ENCODE measurements at places on chromosomes 13 and 19.

DNA sequence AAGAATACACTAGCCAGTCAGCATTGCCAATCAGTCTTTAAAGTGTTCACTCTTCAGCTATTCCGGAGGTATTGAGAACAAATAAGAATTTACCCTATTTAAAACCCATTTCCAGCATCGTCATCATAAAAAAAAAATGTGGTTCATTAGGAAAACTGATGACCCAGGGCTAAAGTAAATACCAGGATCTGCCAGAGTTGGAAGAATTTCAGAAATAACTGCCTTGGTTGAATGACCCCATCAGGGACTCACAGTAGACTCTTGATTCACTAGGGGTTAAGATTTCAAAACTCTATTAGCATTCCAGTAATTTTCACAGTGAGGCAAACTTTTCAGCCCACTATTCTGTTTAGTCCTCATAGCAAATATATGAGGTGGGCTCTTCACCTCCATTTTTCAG, 377.0 kb downstream of the ITGBL1 start:
- DNase-seq: no peak

GRCh38 chr13:30022796-30023195, 172.4 kb upstream of the UBL3 start:
- DNase-seq: no peak

DNA sequence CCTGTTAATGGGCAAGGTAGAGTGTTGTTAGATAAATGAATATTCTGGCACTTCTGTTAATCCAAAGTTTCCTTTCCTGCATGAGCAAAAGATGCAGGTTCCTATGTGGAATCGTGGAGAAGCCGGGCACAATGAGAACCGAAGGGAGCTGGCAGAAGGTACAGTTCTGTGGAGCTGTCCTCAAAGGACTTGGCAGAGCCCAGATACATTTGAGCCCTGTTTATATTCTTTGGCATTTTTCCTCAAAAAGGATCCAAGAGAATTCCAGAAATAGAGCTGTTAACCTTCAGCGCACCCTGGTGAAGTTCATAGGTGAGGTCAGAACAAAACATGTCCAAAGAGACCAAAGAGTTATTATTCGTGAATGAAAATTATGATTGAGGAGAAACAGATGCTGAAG, 4.0 kb upstream of the DLEU7 start:
- DNase-seq: no peak

- no peak for DNase-seq
Measured at GRCh38 chr19:28542394-28543243, 670.3 kb downstream of the UQCRFS1 start.

DNA sequence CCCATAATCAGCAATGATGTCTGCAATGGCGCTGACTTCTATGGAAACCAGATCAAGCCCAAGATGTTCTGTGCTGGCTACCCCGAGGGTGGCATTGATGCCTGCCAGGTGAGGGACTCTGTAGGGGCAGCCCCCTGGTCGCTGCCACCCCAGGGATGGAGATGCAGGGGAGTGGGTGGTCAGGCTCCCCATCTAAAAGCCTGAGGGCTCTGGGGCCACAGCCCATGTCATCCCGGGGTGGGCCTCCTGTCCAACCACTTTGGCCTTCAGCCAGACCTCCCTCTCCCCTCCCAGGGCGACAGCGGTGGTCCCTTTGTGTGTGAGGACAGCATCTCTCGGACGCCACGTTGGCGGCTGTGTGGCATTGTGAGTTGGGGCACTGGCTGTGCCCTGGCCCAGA, 24.1 kb downstream of the HPN start:
- DNase-seq: no peak

- DNase-seq: no peak
Measured at GRCh38 chr13:114056205-114057013, 76.0 kb downstream of the RASA3 start.

GRCh38 chr19:15101479-15102082, 5.6 kb upstream of the SYDE1 start:
- no peak for DNase-seq

DNA sequence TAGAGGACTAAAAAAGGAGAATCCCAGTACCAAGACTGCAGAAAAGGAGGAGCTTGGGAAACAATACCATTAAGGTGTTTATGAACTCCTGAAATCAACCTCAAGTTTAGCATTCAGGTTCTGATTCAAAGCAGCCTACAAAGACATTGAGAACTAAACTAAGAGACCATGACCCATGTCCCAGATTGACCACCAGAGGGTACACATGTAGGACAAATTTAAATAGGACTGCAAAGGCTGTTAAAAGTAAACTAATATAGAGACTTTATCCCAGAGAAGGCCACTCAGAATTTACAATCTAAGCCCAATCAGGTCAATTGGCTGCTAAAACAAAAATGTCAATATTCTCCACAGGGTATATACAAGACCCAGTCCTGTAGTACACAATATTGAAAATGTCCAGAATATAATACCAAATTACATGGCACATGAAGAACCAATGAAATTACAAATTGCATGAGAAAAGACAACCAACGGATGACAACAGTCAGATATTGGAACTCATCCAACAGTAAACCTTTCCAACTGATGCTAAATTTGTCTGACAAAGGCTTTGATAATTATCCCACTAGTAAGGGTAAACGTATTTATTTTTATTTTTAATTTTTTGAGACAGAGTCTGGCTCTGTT, 682.4 kb downstream of the UQCRFS1 start:
- no peak for DNase-seq

DNA sequence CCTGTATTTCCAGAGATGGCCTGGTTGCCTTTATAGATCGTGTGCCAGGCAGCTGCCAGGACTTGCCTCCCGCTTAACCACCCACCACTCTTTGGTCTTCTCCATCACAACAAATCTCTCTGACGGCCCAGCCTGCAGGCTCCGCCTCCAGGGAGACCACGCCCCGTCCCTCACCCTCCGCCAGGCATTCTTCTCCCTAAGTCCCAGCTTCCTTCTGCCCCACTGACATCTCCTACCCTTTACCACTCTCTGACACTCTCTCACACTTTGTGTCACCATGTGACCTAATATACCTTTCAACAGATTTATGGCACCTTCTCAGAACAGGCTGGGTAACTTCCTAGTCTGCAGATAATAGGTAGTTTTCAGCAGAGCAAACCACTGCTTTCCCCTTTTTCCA, 95.1 kb downstream of the CAB39L start:
- DNase-seq: no peak

GRCh38 chr19:5112681-5113575, 144.0 kb downstream of the KDM4B start:
- no peak for DNase-seq

DNA sequence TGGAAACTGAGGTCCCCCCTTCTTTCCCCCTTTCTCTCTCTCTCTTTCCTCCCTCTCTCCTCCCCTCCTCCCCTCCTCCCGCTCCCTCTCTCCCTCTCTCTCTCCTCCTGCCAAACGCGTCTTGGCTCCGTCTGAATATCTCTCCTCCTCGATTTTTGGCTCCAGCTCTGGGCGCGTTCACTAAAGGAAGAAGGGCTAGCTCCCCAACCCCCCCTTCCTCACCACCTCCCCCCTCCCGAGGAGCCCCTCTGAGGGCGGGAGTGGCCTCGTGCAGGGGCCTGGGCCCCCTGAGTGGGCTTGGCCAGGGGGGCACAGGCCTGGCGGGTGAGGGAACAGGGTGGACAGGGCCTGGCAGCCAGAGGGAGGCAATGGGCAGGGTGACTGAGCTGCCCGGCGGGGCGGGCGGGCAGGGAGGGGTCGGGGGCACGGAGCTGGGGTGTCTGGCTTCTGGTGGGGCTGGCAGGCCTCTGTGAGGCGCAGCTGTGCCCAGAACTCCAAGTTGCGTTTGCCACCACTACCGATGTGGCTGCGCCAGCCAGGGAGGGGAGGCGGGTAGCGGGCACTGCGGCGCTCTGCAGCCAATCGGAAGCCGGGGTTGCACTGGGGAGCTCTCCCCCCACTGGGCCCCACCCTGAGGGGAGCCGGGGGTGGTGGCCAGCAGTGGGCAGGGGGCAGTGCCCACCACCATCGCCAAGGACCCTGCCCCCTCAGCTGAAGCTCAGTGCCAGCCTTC, 7.1 kb downstream of the NFIX start:
- DNase-seq: no peak

GRCh38 chr13:31775148-31775547, 35.8 kb downstream of the RXFP2 start:
- no peak for DNase-seq

DNA sequence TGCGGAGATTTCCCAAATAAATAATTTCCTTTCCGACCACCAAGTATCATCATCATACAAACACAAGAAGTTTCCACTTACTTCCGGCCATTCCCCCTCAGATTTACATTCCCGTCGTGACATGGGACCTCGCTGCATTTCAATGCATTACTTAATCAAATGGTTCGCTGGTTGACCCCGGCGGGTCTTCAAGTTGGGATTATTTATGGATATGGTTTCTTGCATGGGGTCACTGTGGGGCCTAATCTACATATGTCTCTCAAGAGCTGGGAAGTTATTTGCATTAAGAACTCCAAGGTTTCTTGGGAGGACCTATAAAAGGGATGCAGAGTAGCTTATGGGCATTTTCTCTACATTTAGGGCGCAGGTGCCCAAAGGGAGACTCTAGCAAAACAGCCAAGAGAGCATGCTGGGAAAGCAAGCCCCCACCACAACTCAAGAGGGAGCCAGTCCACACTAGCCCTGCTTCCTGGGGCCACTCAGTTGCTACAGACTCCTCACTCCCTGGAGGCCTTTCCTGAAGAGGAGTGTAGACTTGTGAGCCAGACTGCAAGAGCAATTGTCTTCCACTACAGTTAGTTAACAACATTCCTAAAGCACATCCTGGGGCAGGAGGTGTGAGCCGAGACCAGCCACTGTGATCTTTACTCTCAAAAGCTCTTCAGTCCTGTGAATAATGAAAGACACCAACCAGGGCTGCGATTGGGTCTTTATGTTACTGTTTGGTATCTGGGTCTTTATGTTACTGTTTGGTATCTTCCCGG, 125.3 kb downstream of the KATNAL1 start:
- DNase-seq: no peak

- no peak for DNase-seq
Measured at GRCh38 chr13:29855784-29856183, 5.4 kb upstream of the UBL3 start.

DNA sequence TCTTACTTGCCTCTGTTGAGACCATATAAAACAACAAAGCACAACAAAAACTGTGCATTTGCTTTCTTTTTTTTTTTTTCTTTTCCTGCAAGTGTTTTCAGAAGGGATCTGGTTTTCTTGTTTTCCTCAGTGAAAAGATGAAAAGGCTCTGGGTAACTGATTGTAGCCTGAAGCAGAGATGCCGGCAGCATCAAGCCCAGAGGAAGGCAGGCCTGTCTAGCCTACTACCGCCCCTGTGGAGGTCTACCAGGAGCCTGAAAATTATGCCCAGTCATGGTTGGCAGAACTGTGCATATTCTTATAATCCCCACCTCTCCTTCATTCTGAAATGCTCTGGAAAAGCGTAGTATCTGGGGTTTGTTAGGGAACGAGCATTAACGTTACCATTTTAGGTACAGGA, 32.6 kb upstream of the MEDAG start:
- DNase-seq: no peak

DNA sequence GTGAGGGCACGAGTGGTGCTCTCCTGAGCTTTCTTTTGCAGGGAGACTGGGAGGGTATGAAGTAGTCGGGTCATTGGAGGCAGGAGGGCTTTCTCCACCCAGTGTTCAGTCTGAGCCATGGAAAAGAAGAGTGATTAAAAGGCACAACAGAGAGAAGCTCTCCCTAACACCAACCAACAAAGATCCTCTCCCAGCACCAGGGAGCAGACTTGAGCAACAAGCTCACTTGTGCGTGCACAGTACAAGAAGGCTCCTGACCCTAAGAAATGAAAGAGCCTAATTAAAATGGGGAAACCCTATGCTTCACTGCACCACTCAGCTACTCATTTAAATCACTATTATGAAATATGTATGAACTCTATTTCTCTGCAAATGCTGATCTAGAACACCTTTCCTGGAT, 276.3 kb upstream of the SOX21 start:
- DNase-seq: peak; percentile 75

DNA sequence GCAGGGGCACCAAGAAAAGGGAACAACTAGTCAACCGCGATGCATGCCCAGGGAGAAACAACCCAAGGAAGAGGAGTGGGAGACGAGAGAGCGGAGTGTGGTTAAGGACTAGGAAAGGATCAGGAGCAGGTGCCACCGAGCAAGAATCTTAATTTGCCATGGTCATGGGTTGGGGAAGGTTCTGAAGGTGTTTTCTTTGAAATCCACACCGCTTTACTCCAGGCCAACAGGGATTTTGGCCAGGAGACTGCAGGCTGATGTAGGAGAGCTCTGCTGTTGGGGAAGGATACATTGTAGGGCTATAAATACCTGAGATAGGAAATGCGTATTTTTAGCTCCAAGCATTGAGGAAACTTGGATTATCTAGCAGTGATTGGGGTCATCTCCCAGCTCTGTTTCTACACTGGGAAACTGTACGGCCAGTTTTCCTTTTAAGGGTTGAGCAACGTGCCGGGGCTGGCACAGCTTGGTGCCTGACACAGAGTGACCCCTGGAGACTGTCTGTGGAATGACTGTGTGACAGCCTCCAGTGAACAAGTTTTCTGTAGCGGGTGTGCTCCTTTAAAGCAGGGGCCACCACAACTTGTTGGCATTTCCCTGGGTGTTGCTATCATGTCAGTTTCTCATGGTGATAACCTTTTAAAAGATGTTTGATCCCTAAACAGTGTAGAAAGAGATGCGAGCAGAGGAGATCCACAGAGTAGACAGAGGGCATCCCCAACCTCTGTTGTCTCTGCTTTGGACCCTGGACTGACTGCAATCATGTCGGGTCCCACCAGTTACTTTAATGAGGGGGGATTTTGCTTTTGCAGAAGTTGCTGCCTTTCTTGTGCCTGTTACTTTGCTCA, 34.3 kb downstream of the ZNF536 start:
- DNase-seq: no peak

- no peak for DNase-seq
Measured at GRCh38 chr13:79450110-79450509, 30.8 kb upstream of the NDFIP2 start.

DNA sequence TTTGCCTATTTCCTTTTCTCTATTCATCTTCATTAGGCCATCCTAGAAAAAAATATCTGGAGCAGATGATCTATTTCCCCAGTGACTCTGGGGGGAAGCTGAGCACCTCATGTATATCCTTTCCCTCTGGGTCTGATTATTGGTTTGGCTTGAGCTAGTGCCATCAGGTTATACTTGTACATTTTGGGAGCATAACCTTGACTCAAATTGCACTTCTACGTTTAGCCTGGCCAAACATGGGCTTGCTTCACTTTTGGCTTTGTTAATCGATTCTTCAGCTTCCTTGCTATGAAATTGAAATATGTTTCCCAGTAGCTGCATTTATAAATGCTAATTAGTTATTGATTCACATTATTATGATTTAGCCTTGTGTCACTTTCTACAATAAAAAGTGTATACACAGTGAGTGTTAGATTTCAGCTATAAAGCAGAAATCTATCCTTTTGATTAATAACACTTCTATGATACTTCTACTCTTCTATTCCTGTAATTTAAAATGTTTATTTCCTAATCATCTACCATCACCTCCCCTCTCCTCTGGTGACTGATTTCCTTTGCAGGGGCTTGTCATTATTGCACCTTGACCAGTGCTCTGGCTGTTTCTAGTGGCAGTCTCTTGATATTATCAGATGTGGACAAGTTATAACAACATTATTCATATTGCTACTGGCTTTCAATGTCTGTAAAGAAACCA, 37.3 kb downstream of the TNFSF11 start:
- DNase-seq: no peak

All from NCI-H187 (cell line).